ENCODE measurements at places on chromosomes 4 and X. TPM values are rescaled to one million over a fixed set of nuclear protein-coding genes. Genes with fewer than 3 reads are reported as not detected.

Gene PNMA3
- 0.09 TPM for total RNA-seq

Gene SHISA3
- not detected for total RNA-seq

Gene EPHA5
- total RNA-seq = 0.17 TPM

Gene RCHY1
- 15.8 TPM for total RNA-seq

Gene NHS
- 2.1 TPM for total RNA-seq

Gene NSDHL
- total RNA-seq = 42.8 TPM

Gene GYG2
- 3.7 TPM for total RNA-seq

Gene CFAP299
- not detected for total RNA-seq

Gene ARHGAP36
- total RNA-seq = not detected

Gene FAM47A
- total RNA-seq = not detected

Gene SLC35A2
- 65.0 TPM for total RNA-seq

Gene ARHGAP6
- total RNA-seq = 0.05 TPM

Gene TRAM1L1
- total RNA-seq = 0.45 TPM

Gene ZNF711
- total RNA-seq = 0.84 TPM

Gene GLOD5
- total RNA-seq = not detected

Gene MAGEB10
- total RNA-seq = not detected

Gene FATE1
- not detected for total RNA-seq

Gene SLC9B1
- total RNA-seq = not detected

Gene RAB40AL
- not detected for total RNA-seq

Gene ETNPPL
- not detected for total RNA-seq

Gene SSX4
- not detected for total RNA-seq

Gene COL4A6
- 13.8 TPM for total RNA-seq

Gene DCK
- total RNA-seq = 18.1 TPM

Gene RIPPLY1
- not detected for total RNA-seq

Gene DRD5
- total RNA-seq = not detected

Gene KCNE5
- 0.24 TPM for total RNA-seq

Gene WDR1
- total RNA-seq = 220 TPM

Gene CXCL3
- total RNA-seq = 4.8 TPM

Gene SPATA4
- 0.12 TPM for total RNA-seq

Gene PCDH19
- total RNA-seq = not detected

Gene TLR2
- total RNA-seq = 0.79 TPM
